ENCODE measurements at places on chromosomes 7 and 10.

DNA sequence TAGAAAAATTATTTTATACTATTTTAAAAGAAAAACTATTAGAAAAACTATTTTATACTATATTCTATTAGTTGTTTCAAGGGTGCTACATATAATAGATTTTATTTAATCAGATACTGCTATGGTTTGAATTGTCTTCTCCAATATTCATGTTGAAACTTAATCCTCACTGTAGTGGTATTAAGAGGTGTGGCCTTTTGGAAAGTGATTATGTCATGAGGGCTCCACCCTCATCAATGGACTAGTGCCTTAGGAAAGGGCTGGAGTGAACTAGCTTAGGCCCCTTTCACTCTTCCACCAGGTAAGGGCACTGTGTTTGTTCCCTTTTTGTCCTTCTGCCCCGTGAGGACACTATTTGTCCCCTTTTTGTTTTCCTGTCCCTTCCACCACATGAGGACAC, 111.6 kb downstream of the ATE1 start:
- no peak for DNase-seq

DNA sequence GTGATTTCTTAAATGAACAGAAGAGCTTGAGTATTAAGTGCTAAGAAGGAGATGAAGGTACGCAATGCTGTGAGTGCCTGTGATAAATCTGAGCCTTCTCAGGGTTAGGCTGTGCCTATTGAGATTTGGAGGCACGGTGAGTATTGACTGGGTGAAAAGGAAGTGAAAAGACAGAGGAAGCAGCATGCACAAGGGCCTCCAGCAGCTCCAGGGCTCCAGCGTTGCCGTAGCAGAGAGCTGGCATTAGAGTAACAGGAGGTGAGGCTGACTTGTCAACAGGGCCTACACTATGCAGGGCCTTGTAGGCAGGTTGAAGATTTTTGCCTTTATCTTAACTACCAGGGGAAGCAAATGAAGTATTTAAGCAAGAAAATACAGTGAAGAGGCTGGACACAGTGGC, 54.1 kb upstream of the PDCD4 start:
- DNase-seq = no peak

GRCh38 chr7:45178241-45179225, 20.9 kb downstream of the RAMP3 start:
- DNase-seq = no peak

- no peak for DNase-seq
These were observed 44.6 kb upstream of the TES start for GRCh38 chr7:116165717-116166116.

GRCh38 chr7:43876241-43876640, 6.9 kb upstream of the MRPS24 start:
- DNase-seq = no peak

DNA sequence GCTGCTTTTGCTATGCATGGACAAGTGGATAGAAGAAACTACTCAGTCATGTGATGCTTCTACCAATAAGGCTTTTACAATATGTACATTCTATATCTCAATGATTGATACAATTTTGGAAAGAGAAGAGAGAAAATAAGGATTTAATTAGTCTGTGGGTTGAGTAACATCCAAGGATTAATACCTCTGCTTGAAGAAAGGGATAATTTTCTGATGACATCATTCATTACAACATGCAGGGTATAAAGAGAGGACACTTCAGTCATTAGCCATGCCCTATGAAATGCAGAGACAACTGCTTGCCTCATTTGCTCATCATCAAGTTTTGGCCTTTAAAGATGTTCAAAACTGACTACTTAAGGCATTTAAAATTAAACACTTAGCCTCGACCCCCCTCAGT, 237.3 kb downstream of the AHR start:
- no peak for DNase-seq

GRCh38 chr10:98296524-98296923, 28.5 kb upstream of the LOXL4 start:
- no peak for DNase-seq

- no peak for DNase-seq
These were observed 59.4 kb downstream of the SHH start for GRCh38 chr7:155752756-155753445.

DNA sequence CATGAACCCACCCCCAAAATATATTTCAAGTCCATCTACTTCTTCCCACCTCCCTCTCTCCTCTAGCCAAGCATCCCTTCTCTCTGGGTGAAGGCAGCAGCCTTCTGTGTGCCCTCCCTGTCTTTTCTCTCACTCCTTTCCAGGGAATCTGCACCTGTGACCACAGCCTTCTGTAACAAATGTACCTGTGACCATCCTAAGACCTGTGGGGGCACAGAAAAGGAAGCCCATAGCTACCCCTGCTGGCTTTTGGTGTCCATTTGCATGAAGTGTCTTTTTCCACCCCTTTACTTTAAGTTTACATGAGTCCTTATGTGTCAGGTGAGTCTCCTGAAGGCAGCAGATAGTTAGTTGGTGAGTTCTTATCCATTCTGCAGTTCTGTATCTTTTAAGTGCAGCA, 2.0 kb upstream of the TBXAS1 start:
- DNase-seq = no peak

GRCh38 chr10:129446183-129446581, 20.9 kb upstream of the MGMT start:
- DNase-seq = no peak

DNA sequence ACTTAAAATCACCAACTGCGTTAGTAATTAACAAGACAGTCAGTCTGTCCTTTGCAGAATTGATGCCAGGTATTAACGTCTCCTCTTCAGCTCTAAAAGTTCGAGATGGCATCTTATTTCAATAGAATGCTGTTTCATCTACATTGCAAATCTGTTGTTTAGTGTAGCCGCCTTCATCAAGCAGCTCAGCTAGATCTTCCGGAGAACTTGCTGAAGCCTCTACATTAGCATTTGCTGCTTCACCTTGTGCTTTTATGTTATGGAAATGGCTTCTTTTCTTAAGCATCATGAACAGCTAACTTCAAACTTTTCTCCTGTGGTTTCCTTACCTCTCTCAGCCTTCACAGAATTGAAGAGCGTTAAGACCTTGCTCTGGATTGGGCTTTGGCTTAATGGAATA, 95.5 kb upstream of the FAM20C start:
- DNase-seq = no peak

DNA sequence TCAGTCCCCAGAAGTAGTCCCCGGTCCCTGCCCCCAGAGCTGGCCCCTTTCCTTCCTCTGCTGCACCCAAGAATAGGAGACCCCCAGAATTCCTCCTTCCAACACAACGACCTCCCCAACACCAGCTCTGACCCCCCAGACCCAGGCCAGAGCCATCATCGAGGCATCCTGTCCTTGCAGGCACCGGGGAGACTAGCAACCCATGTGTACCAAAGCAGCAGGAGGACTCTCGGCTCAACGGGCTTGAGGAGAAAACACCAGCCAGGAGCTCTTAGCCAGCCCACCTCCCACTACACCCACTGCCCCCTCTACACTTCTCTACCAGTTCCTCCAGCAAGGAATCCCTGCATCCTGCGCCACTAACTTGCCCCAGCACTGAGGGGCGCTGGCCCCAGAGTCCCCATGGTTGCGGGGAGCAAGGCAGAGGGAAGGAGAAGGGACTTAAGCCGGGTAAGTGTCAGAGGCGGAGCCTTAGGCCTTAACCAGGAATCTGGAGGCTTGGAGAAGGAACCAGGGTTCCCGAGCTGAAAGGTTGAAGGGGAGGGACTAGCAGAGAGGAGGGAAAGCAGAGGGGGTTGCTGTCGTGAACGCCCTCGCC, 3.9 kb downstream of the GRID1 start:
- no peak for DNase-seq

DNA sequence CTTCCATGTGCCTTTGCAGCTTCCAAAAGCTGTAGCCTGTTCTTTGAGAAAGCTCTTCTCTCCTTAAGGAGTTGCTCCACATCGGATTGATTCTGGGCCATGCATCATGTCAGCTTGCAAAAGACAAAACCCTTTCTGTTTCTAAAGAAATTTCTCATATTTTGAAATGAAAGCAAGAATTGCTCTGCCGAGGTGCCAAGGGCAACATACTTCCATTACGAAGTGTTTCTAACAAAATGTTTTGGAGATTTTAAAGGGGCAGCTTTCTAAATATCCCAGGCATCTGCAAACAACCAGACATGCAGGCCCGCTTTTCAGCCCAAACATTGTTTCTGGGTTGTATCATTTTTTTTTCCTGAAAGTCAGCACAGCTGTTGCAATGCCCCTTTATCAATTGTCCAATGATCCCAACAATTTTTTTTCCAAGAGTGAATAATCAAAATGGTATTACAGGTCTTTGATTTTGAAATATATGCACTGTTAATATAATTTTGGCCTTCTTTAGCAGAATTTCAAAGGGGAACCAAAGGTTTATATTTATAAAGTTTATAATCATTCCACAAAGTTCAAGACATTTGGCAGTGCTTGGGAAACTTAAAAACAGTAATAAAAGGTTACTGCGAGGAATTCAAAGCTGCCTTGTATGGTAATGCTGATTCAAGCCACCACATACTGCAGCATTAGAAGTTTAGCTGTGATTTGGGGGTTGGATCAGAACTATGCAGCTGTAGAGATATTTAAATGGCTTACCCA, 61.0 kb downstream of the TES start:
- no peak for DNase-seq

- DNase-seq = no peak
These were observed 217.3 kb downstream of the RPS24 start for GRCh38 chr10:78251016-78251385.

DNA sequence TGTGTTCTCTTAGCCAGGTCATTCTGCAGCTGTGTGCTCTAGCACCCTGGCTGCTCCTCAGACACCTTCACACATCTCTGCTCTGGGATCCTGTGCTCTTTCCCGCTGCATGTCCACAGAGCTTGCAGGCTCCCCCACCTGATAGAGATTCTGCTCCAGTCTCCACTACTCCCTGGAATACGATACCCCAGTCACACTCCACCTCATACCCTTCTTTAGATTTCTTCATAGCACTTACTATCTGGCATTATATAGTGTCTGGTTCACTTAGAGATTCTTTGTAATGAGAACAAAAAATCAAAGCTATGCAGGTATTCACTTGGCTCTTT, 88.0 kb downstream of the CELF2 start:
- DNase-seq = no peak

GRCh38 chr7:22452142-22452959, 47.6 kb downstream of the STEAP1B start:
- no peak for DNase-seq

- no peak for DNase-seq
These were observed 384.1 kb upstream of the STEAP1 start for GRCh38 chr7:89770161-89770560.

- no peak for DNase-seq
These were observed 214.7 kb upstream of the SLC26A5 start for GRCh38 chr7:103660455-103661371.
